ENCODE measurements at places on chromosomes 7 and 10. TPM values are rescaled to one million over a fixed set of nuclear protein-coding genes. Genes with fewer than 3 reads are reported as not detected.

Gene FOXP2
- total RNA-seq = not detected

Gene ZNF853
- 2.0 TPM for total RNA-seq

Gene FAM131B
- total RNA-seq = 0.65 TPM

Gene ABCA13
- 0.06 TPM for total RNA-seq

Gene TMEM225B
- 1.0 TPM for total RNA-seq

Gene CSTF2T
- 16.1 TPM for total RNA-seq

Gene PAOX
- 2.1 TPM for total RNA-seq

Gene CTTNBP2
- 0.33 TPM for total RNA-seq

Gene NEUROG3
- not detected for total RNA-seq

Gene CPVL
- total RNA-seq = 0.55 TPM

Gene ZWINT
- 82.0 TPM for total RNA-seq

Gene STEAP1
- total RNA-seq = 15.9 TPM

Gene SEMA3C
- 71.7 TPM for total RNA-seq

Gene CALN1
- not detected for total RNA-seq

Gene TSPAN15
- total RNA-seq = 125 TPM

Gene FAM25A
- total RNA-seq = not detected

Gene PALD1
- total RNA-seq = 6.8 TPM

Gene MNX1
- 5.1 TPM for total RNA-seq

Gene SPAM1
- total RNA-seq = not detected

Gene ZNF777
- total RNA-seq = 20.9 TPM

Gene COL1A2
- not detected for total RNA-seq

Gene MYPN
- total RNA-seq = 2.0 TPM

Gene JCAD
- total RNA-seq = 11.2 TPM

Gene FGFR2
- 0.28 TPM for total RNA-seq

Gene NKX2-3
- 0.07 TPM for total RNA-seq

Gene LLCFC1
- not detected for total RNA-seq

Gene PTPN20
- 4.7 TPM for total RNA-seq

Gene ASB10
- not detected for total RNA-seq

Gene IRF5
- 12.5 TPM for total RNA-seq

Gene CUBN
- not detected for total RNA-seq

Gene ZNF212
- 10.7 TPM for total RNA-seq

Gene SAMD9L
- total RNA-seq = 0.89 TPM

Gene CAV2
- total RNA-seq = 178 TPM

Data from A549 treated with GW870086 at 1 μM for 4 hours (cell line).